ENCODE measurements at places on chromosomes 6 and 20.

DNA sequence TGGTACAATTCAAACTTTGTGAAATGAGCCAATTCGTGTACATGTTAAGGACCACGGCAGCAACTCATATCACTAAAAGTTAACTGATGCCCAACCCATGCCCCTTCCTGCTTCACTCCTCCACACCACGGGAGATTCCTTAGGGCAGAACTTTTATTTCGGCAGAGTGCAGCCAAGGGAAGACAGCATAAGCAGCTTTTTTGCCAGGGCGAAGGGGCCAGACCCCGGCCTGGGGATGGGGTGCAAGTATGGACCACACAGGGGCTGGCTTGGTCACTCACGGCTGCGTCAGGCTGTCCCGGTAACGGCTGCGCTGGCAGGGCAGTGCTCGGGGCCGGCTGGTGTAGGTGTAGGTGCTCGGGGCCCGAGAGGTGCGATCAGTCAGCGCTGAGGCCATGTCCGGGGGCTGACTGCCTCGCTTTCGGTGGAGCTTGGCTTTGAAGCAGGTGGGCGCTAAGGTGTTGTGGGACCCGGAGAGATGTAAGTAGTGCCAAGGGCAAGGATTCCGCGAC is 792 bp downstream of the RSPH3 start:
- no peaks in the 10 kb centered on the region for H3K36me3 ChIP-seq
- no peak for DNase-seq
- H3K27me3 ChIP-seq, result no peaks in the 10 kb centered on the region
- H3K4me3 ChIP-seq, result peak overlapping the region; percentile 86
- peaks cover 23% of the 10 kb centered on the region for H3K4me1 ChIP-seq
- peak overlapping the region; percentile 71 for H3K27ac ChIP-seq

DNA sequence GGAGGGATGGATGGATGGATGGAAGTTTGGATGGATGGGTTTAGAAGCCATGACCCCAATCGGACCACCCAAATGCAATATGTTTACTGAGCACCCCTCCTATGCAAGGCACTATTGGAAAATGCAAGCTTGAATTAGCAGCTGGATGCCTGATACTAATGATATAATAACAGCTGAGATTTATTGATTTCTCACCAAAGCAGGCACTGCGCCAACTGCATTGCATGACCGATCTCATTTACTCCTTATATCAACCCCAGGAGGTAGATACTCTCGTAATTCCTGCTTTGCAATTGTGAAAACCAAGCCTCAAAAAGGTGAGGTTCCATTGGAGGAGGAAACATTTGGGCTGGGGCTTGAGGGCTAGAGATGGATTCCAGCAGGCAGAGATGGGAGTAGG is 89.7 kb downstream of the KCNB1 start:
- no peak overlapping the region for H3K27ac ChIP-seq
- DNase-seq, result no peak
- H3K36me3 ChIP-seq, result no peaks in the 10 kb centered on the region
- H3K27me3 ChIP-seq, result peaks cover 2% of the 10 kb centered on the region
- H3K4me1 ChIP-seq, result no peaks in the 10 kb centered on the region
- H3K4me3 ChIP-seq, result no peak overlapping the region

- H3K36me3 ChIP-seq, result no peaks in the 10 kb centered on the region
- no peaks in the 10 kb centered on the region for H3K27me3 ChIP-seq
- H3K4me3 ChIP-seq, result no peak overlapping the region
- no peaks in the 10 kb centered on the region for H3K4me1 ChIP-seq
- H3K27ac ChIP-seq, result no peak overlapping the region
These were observed 510.7 kb upstream of the SULF2 start for GRCh38 chr20:48295966-48296421.

DNA sequence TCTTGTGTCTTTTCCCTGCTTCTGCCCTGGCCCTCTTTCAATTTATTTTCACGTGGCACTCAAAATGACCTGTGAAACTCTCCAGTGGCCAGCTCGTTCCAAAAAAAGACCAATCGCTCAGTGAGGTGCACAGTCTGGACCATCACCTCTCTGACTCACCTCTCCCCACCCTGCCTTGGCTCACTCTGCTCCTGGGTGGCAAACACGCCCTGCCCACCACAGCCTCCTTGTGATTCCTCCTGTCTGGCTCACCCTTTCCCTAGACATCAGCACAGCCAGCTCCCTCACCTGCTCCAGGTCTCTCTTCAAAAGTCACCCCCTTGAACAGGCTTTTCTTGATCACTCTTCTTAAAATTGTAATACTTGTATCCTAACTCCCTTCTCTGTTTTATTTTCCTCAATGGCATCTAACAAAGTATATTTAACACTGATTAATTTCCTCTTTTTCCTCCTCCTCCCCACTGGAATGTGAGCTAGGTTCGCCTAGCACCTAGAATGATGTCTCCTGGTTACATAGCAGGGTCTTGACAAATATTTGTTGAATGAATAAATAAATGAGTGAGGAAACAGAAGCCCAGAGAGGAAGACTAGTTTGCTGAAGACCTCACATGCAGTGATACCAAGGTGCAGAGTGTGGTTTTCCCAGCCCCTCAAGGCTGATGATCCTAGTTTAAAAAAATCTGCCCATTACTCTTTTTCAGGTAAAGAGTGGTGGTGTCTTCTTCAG is 109.0 kb downstream of the GJA10 start:
- no peak for DNase-seq
- peaks cover 2% of the 10 kb centered on the region for H3K36me3 ChIP-seq
- H3K4me3 ChIP-seq, result no peak overlapping the region
- no peaks in the 10 kb centered on the region for H3K4me1 ChIP-seq
- H3K27me3 ChIP-seq, result no peaks in the 10 kb centered on the region

- no peak for DNase-seq
- no peaks in the 10 kb centered on the region for H3K4me1 ChIP-seq
- H3K4me3 ChIP-seq, result no peak overlapping the region
These were observed 145.5 kb downstream of the TENT5A start for GRCh38 chr6:81606965-81607381.

- DNase-seq, result no peak
- no peak overlapping the region for H3K27ac ChIP-seq
- no peaks in the 10 kb centered on the region for H3K27me3 ChIP-seq
- H3K4me3 ChIP-seq, result no peak overlapping the region
- no peaks in the 10 kb centered on the region for H3K36me3 ChIP-seq
- no peaks in the 10 kb centered on the region for H3K4me1 ChIP-seq
These were observed 726 bp downstream of the FLRT3 start for GRCh38 chr20:14336686-14337085.

DNA sequence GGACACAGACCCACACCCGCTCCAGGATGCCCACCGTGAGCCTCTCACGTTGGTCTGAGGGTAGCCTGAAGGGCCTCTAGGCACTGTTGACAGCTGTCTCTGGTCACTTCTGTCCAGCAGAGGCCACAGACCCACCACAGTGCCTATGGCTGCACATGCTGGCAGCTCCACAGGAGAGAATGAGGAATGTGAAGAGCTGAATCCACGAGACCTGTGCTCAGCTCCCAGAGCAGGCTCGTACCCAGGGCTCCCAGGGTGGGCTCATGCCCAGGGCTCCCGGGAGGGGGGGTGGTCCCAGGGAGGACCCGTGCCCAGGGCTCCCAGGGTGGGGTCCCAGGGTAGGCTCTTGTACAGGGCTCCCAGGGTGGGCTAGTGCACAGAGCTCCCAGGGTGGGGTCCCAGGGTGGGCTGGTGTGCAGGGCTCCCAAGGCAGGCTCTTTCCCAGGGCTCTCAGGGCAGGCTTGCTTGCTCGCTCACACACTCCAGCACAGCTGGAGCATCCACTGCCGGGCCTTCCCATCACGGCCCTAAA is 201.0 kb downstream of the SYNDIG1 start:
- H3K27ac ChIP-seq, result no peak overlapping the region
- H3K4me1 ChIP-seq, result no peaks in the 10 kb centered on the region
- no peak for DNase-seq
- no peaks in the 10 kb centered on the region for H3K36me3 ChIP-seq
- no peak overlapping the region for H3K4me3 ChIP-seq

DNA sequence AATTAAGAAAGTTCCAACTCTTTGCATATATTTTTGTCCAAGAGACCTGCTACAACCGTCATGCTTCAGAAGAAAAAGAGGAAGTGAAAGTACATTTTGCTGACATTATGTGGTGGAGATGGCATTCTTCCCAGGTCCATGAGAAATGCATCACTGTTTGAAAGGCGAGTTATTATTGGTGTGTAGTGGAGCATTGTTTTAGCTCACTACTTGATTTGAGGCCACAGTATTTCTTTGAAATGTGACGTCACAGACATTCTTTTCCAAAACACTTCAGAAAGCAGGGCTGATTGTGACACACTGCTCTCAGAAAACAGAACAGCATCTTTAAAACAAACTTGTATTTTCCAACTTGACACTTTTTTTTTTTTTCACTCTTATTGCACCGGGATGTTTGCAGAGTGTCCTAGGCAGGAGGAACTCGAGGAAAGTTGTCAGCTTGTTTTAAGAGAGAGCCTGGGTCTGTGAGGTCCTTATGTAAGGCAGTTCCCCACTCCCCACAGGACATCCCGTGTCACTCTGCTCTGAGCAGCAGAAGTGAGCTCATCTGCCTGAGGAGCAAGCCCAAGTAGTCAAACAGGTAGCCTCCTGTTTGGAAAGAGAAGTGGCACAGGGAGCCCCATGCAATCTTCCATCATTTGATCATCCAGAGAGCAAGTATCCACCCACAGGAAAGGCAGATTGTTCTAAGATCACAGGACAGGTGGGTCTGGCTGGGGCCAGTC is 1.1 kb downstream of the SPTLC3 start:
- peak overlapping the region; percentile 4 for H3K4me3 ChIP-seq
- no peaks in the 10 kb centered on the region for H3K27me3 ChIP-seq
- H3K27ac ChIP-seq, result no peak overlapping the region
- H3K36me3 ChIP-seq, result no peaks in the 10 kb centered on the region

DNA sequence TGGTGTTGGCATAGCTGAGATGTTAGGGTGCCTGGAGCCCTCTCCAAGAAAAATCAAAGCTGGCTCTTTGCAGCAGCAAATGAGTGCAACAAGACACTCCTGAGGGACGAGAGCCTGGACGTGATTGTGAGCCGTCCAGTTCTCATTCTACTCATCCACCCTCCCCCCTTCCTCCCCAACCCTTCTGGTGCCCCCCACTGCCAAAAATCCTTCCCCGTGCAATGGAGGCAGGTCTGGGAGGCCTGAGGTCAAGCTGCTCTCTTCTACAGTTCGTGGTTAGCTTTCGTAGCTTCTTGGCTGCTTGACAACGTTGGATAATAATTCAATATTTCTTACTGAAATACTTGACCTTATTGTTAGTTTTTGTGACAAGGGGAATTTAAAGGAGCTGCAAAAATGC is 185.3 kb upstream of the SUPT3H start:
- no peak for DNase-seq
- no peaks in the 10 kb centered on the region for H3K36me3 ChIP-seq
- H3K27ac ChIP-seq, result no peak overlapping the region
- H3K4me1 ChIP-seq, result no peaks in the 10 kb centered on the region
- H3K4me3 ChIP-seq, result no peak overlapping the region

GRCh38 chr6:37258405-37259105 is 611 bp upstream of the TMEM217 start:
- H3K27ac ChIP-seq, result peak overlapping the region; percentile 86
- H3K36me3 ChIP-seq, result no peaks in the 10 kb centered on the region
- peak overlapping the region; percentile 89 for H3K4me3 ChIP-seq
- H3K4me1 ChIP-seq, result peaks cover 33% of the 10 kb centered on the region
- no peaks in the 10 kb centered on the region for H3K27me3 ChIP-seq

- H3K36me3 ChIP-seq, result no peaks in the 10 kb centered on the region
- H3K4me1 ChIP-seq, result peaks cover 64% of the 10 kb centered on the region
- H3K4me3 ChIP-seq, result peak overlapping the region; percentile 79
- DNase-seq, result no peak
- peak overlapping the region; percentile 97 for H3K27ac ChIP-seq
These were observed 35.3 kb upstream of the EZR start for GRCh38 chr6:158854214-158855101.

- H3K4me1 ChIP-seq, result peaks cover 25% of the 10 kb centered on the region
- no peak overlapping the region for H3K27ac ChIP-seq
- H3K27me3 ChIP-seq, result no peaks in the 10 kb centered on the region
- H3K36me3 ChIP-seq, result peaks cover 9% of the 10 kb centered on the region
These were observed 15.0 kb upstream of the MAP1LC3A start for GRCh38 chr20:34543463-34544056.

DNA sequence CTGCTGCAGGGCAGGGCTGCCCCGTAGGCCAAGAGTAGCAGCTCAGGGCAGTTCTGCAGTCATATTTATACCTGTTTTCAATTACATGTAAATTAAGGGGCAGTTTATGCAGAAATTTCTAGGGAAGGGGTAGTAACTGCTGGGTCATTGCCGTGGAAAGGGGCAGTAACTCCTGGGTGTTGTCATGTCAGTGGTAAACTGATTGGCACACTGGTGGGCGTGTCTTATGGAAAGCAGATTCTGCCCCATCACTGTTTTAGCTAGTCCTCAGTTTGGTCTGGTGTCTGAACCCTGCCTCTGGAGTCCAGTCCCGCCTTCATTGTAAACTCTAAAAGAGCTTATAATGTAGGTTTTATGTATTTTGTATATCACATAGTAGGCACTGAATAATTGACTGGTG is 22.1 kb downstream of the MAP3K4 start:
- H3K27me3 ChIP-seq, result no peaks in the 10 kb centered on the region
- no peak overlapping the region for H3K27ac ChIP-seq
- no peaks in the 10 kb centered on the region for H3K4me1 ChIP-seq

GRCh38 chr6:65182681-65183080 is 524.3 kb downstream of the EYS start:
- H3K4me1 ChIP-seq, result no peaks in the 10 kb centered on the region
- no peak overlapping the region for H3K27ac ChIP-seq
- H3K27me3 ChIP-seq, result no peaks in the 10 kb centered on the region
- H3K4me3 ChIP-seq, result no peak overlapping the region
- H3K36me3 ChIP-seq, result no peaks in the 10 kb centered on the region
- no peak for DNase-seq

DNA sequence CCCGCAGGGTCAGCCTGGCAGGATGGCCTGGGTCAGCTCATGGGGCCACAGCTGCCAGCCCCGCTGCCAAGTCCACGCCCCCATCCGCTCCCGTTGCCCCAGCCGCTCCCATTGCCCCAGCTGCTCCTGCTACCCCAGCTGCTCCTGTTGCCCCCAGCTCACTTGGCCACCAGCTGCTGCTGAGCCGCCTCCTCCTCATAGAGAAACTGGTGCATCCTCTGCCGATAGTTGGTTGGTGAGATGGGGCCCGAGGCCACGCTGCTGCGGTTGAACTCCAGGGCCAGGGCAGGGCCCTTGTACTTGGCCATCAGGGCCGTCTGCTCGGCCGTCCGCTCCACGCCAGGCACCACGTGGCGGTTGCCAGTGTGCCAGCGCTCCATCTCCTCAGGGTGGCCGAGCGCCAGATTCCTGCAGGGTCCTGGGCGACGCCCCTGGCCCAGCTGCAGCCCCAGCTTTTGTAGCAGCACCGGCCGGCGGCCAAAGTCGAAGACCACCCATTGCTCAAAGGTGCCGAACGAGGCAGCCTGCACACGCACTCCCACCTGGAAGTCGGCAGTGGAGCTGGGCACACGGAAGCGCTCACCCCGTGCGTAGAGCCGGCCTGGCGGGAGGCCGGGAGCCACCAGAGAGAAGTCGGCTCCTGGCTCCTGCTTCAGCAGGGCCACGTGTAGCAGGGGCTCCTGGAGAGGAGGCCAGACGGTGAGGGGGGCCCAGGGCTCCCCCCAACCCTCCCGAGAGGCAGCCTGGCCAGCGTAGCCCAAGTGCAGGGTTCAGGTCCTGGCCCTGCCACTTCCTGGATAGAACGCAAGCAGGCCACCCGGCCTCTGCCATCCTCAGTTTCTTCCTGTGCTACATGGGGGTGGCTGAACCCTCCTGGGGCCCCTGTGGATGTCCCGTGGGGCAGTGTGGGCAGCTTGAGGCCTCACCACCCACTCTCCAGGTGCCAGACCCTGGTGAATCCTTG is 4.8 kb downstream of the HELZ2 start:
- no peak overlapping the region for H3K27ac ChIP-seq
- DNase-seq, result no peak
- H3K4me1 ChIP-seq, result peaks cover 49% of the 10 kb centered on the region
- no peak overlapping the region for H3K4me3 ChIP-seq
- no peaks in the 10 kb centered on the region for H3K27me3 ChIP-seq

- DNase-seq, result no peak
- H3K36me3 ChIP-seq, result no peaks in the 10 kb centered on the region
- no peak overlapping the region for H3K27ac ChIP-seq
- H3K4me3 ChIP-seq, result no peak overlapping the region
- no peaks in the 10 kb centered on the region for H3K4me1 ChIP-seq
These were observed 895.6 kb upstream of the MAP3K7 start for GRCh38 chr6:91482498-91482897.

Measured in CD4-positive, CD25-positive, alpha-beta regulatory T cell (primary cell).